ENCODE measurements at places on chromosomes 6 and 20. TPM values are rescaled to one million over a fixed set of nuclear protein-coding genes. Genes with fewer than 3 reads are reported as not detected.

DNA sequence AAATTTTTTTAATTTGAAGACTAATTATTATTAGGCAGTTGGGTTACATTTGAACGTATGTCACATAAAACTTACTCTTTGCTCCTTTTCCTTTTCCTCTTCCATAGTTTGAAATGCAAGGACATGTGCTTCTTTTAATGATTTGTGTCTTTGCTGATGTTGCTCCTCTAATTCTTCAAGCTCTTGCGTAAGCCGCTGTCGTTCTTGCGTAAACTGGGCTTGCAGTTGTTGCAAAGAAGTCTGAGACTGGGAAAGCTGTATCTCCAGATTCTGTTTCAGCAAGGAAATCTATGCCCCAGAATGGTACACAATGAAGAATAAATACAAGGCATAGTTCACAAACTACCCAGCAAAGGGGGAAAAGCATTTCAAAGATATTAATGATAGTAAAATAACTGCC is 45.1 kb upstream of the MCM9 start:
- no peak overlapping the region for H3K27ac ChIP-seq
- H3K4me1 ChIP-seq: no peaks in the 10 kb centered on the region
- no peak overlapping the region for H3K4me3 ChIP-seq
- no peak for DNase-seq
- no peaks in the 10 kb centered on the region for H3K27me3 ChIP-seq

- H3K27ac ChIP-seq: no peak overlapping the region
- H3K27me3 ChIP-seq: peaks cover 5% of the 10 kb centered on the region
- H3K4me3 ChIP-seq: no peak overlapping the region
- H3K36me3 ChIP-seq: no peaks in the 10 kb centered on the region
Observed at GRCh38 chr6:169933251-169933821, 181.9 kb downstream of the ERMARD start.

Gene KCNK17
- total RNA-seq: 0.87 TPM

- H3K4me3 ChIP-seq: no peak overlapping the region
- DNase-seq: no peak
- no peaks in the 10 kb centered on the region for H3K27me3 ChIP-seq
- no peaks in the 10 kb centered on the region for H3K36me3 ChIP-seq
Observed at GRCh38 chr20:24393903-24394302, 75.5 kb upstream of the SYNDIG1 start.

- H3K36me3 ChIP-seq: no peaks in the 10 kb centered on the region
- H3K4me1 ChIP-seq: no peaks in the 10 kb centered on the region
- H3K27me3 ChIP-seq: peaks cover 59% of the 10 kb centered on the region
- peak overlapping the region; percentile 80 for H3K4me3 ChIP-seq
- no peak overlapping the region for H3K27ac ChIP-seq
Observed at GRCh38 chr6:151493161-151493803, 535 bp upstream of the CCDC170 start.

Gene POFUT1
- 22.3 TPM for total RNA-seq

- H3K36me3 ChIP-seq: no peaks in the 10 kb centered on the region
- peaks cover 38% of the 10 kb centered on the region for H3K4me1 ChIP-seq
- no peaks in the 10 kb centered on the region for H3K27me3 ChIP-seq
- DNase-seq: peak; percentile 68
- H3K27ac ChIP-seq: no peak overlapping the region
- peak overlapping the region; percentile 15 for H3K4me3 ChIP-seq
Observed at GRCh38 chr20:17023806-17024205, 203.0 kb upstream of the PCSK2 start.

Gene HTR1B
- total RNA-seq: not detected

- no peaks in the 10 kb centered on the region for H3K27me3 ChIP-seq
- H3K36me3 ChIP-seq: no peaks in the 10 kb centered on the region
- H3K27ac ChIP-seq: no peak overlapping the region
- H3K4me1 ChIP-seq: no peaks in the 10 kb centered on the region
- no peak for DNase-seq
Observed at GRCh38 chr6:159201336-159201735, 32.1 kb downstream of the FNDC1 start.

Gene CD24
- total RNA-seq: 330 TPM

DNA sequence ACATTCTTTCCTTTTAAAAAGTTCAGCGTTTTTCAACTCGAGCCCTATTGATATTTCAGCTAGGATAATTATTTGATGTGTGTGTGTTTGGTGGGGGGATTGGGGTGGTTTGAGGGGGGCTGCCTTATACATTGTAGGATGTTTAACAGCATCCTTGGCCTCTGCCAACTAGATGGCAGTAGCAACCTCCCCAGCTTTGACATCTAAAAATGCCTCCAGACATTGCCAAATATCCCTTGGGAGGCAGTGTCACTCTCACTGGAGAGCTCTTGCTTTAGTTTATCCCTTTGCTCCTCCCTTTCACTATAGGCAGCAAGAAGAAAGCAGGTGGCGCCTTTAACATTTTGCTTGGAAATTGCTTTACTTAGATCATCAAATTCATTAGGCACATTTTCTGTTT is 14.6 kb upstream of the TP53TG5 start:
- no peaks in the 10 kb centered on the region for H3K36me3 ChIP-seq
- no peak overlapping the region for H3K27ac ChIP-seq
- H3K4me3 ChIP-seq: no peak overlapping the region
- no peak for DNase-seq
- H3K4me1 ChIP-seq: no peaks in the 10 kb centered on the region

DNA sequence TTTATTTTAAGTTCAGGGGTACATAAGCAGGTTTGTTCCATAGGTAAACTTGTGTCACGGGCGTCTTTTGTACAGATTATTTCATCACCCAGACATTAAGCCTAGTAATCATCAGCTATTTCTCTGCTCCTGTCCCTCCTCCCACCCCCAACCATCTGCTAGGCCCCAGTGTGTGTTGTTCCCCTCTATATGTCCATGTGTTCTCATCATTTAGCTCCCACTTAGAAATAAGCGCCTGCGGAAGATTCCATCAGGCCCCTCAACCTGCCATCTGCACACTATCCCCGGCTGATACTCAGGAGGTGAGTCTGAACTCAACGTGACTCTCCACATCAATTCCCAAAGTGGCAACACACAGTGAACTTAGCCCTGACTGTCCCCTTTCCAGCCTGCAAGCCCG is 228.0 kb upstream of the SYNDIG1 start:
- no peaks in the 10 kb centered on the region for H3K36me3 ChIP-seq
- H3K27ac ChIP-seq: no peak overlapping the region
- H3K4me1 ChIP-seq: peaks cover under 1% of the 10 kb centered on the region
- DNase-seq: no peak
- H3K4me3 ChIP-seq: no peak overlapping the region

- DNase-seq: no peak
- H3K27me3 ChIP-seq: no peaks in the 10 kb centered on the region
- no peak overlapping the region for H3K27ac ChIP-seq
- peaks cover 48% of the 10 kb centered on the region for H3K4me1 ChIP-seq
- H3K36me3 ChIP-seq: no peaks in the 10 kb centered on the region
Observed at GRCh38 chr6:14596410-14596809, 478.8 kb downstream of the CD83 start.

GRCh38 chr6:158596861-158597260 is 37.0 kb downstream of the TMEM181 start:
- no peak overlapping the region for H3K27ac ChIP-seq
- H3K27me3 ChIP-seq: no peaks in the 10 kb centered on the region
- no peak for DNase-seq

GRCh38 chr20:19709635-19710335 is 48.3 kb upstream of the RIN2 start:
- no peaks in the 10 kb centered on the region for H3K27me3 ChIP-seq
- no peaks in the 10 kb centered on the region for H3K4me1 ChIP-seq
- no peak overlapping the region for H3K27ac ChIP-seq
- no peak for DNase-seq
- H3K36me3 ChIP-seq: no peaks in the 10 kb centered on the region

- H3K36me3 ChIP-seq: no peaks in the 10 kb centered on the region
- no peak for DNase-seq
Observed at GRCh38 chr6:63975699-63976098, 340.1 kb downstream of the PHF3 start.

Gene PPP1R14C
- total RNA-seq: 0.26 TPM

- peak; percentile 87 for DNase-seq
- peaks cover 28% of the 10 kb centered on the region for H3K27me3 ChIP-seq
- H3K4me3 ChIP-seq: peak overlapping the region; percentile 83
- H3K4me1 ChIP-seq: peaks cover 4% of the 10 kb centered on the region
- H3K27ac ChIP-seq: no peak overlapping the region
Observed at GRCh38 chr6:134173936-134174671, 121.7 kb upstream of the SLC2A12 start.

GRCh38 chr20:62200491-62201172 is 17.8 kb downstream of the MTG2 start:
- H3K4me1 ChIP-seq: no peaks in the 10 kb centered on the region
- no peak for DNase-seq
- H3K27me3 ChIP-seq: no peaks in the 10 kb centered on the region
- no peak overlapping the region for H3K27ac ChIP-seq

DNA sequence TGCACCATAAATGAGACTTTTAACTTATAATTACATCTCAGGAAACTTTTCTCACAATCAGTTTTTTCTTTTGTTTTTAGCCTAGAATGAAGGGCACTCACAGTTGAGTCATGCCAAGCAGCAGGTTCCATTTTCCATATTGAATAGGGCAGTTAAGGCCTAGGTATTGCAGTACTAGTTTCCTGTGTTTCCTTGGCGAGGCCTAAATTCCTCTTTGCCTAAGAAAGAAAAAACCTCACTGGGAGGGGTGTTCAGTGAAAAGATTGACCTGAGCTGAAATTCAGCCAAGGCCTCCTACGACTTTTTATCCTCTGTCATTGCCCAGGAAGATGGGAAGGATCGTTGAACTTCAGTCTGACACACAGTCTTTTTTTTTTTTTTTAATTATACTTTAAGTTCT is 85.5 kb downstream of the IMPG1 start:
- H3K4me3 ChIP-seq: no peak overlapping the region
- H3K27me3 ChIP-seq: no peaks in the 10 kb centered on the region
- no peak overlapping the region for H3K27ac ChIP-seq
- DNase-seq: no peak
- H3K36me3 ChIP-seq: no peaks in the 10 kb centered on the region
- peaks cover 5% of the 10 kb centered on the region for H3K4me1 ChIP-seq

DNA sequence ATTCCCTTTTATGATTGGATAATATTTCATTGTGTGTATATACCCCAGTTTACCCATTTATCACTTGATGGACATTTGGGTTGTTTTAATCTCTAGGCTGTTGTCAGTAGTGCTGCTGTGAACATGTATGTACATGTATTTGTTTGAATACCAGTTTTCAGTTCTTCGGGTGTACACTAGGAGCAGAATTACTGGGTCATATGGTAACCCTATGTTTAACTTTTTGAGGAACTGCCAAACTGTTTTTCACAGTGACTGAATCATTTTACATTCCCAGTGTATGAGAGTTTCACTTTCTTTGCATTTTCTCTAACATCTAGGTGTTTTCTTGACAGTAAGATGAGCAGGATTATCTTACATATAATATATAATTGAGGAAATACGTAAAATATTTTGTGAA is 44.7 kb upstream of the ADIG start:
- H3K4me1 ChIP-seq: no peaks in the 10 kb centered on the region
- H3K27me3 ChIP-seq: no peaks in the 10 kb centered on the region
- no peak overlapping the region for H3K4me3 ChIP-seq
- no peak for DNase-seq
- peaks cover 9% of the 10 kb centered on the region for H3K36me3 ChIP-seq

DNA sequence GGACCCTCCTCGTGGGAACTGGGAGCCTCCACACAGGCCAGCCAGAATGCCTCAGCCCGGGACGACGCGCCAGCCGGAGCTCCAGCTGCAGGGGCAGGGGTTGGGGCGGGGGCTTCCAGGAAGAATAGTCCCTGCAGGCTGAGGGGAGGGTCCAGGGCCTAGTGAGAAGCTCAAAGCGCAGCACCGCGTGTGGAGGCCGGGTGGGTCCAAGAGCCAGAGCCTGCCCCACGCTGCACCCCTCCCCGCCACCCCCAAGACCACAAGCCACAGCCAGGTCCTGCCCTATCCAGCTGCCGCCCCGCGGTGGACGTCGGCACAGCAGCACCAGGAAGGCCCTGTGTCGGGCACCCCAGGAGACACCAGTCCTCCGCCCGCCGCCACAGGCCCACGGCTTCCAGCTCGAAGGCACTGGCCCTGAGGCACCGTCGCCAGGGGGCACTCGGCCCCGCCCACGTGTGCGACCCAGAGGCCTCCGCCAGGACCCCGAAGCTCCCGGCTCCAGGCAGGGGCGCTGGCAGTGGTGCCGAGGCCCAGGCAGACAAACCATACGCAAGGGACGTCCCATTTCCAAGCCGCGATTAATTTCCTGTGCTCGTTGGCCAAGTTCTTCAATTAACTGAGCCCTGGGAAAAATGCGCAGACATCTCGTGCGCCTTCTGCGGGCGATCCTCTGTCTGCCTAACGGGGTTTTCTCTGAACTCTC is 19.5 kb downstream of the KCNQ2 start:
- no peak for DNase-seq
- H3K4me1 ChIP-seq: peaks cover 26% of the 10 kb centered on the region

DNA sequence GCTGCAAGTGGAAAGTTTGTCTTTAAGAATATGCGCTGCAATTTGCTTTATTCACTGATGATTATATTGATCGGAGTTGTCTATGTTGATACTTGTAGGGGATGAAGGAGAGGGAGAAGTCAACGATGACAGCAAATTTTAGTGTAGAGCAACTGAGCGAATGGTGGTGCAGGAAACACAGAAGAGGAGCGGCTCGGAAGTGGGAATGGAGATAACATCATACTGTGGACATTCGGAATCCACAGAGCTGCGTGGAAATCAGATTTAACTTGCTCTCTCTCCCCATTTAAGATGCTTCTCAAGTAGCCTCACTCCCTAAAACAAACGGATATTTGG is 722 bp upstream of the TMEM14B start:
- H3K27ac ChIP-seq: no peak overlapping the region
- no peak for DNase-seq
- H3K4me1 ChIP-seq: peaks cover 26% of the 10 kb centered on the region
- H3K36me3 ChIP-seq: no peaks in the 10 kb centered on the region
- H3K4me3 ChIP-seq: peak overlapping the region; percentile 89

Gene C20orf202
- not detected for total RNA-seq

Gene NRSN1
- total RNA-seq: 0.19 TPM

- no peak for DNase-seq
- peaks cover 6% of the 10 kb centered on the region for H3K27me3 ChIP-seq
- no peaks in the 10 kb centered on the region for H3K36me3 ChIP-seq
- no peaks in the 10 kb centered on the region for H3K4me1 ChIP-seq
Observed at GRCh38 chr20:60967431-60968316, 284.4 kb upstream of the CDH4 start.

Gene LIME1
- total RNA-seq: 0.47 TPM

GRCh38 chr6:145147981-145148749 is 587.2 kb downstream of the EPM2A start:
- no peaks in the 10 kb centered on the region for H3K27me3 ChIP-seq
- no peaks in the 10 kb centered on the region for H3K36me3 ChIP-seq
- no peak overlapping the region for H3K27ac ChIP-seq
- H3K4me1 ChIP-seq: peaks cover 2% of the 10 kb centered on the region

Gene CGA
- total RNA-seq: not detected

All from neural progenitor cell (in vitro differentiated cells).